ENCODE measurements at places on chromosomes 13 and 19.

DNA sequence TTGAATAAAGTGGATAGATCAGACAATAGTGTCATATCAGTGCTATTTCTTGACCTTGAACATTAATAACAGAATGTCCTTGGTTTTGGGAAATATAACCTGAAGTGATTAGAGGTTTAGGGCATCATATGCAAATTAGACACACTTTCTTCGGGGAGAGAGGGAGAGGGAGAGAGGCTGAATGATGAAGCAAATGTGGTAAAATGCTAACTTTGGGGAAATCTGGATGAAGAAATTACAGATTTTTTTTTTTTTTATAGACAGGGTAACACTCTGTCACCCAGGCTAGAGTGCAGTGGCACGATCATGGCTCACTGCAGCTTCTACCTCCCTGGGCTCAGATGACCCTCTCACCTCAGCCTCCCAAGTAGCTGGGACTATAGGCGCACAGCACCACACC is 3.9 kb upstream of the NCR1 start:
- no peak for DNase-seq

DNA sequence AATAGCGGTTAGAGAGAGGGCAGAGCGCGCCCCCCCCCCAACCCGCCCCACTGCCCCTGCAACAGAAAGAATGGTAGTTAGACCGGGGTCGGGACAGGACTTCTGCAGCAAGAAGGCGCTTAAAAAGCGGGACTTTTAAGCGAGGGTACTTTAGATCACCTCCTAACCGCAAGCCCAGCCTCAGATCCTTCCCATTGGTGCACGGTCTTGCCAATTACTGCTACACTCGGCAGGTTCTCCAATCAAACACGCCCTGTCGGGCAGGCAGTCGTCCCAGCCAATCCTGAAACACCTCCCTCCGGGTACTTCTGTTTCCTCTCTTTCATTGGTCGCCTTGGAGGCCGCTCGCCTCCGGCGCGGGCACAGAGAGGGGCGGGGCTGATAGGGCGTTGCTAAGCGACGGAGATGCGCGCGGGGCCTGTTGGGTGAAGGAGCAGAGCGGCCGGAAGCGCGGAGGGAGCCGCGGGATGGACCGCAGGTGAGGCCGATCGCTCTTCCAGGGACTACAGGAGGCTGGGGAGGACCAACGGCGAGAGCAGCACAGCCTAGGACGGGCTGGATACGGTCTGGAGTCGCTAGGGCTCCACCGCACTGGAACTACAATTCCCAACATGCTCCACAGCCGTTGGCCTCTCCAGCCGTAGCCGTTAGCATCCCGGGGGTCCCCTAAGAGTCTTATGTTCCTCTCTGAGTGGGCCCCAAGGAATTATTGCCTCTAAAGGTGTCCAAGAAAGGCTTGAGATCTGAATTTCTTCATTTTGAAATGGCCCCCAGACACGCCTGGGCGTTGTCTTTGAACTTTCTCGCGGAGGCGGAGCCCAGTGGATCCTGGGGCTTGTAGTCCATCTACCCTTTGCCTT is at the start of gene PROSER3:
Gene PROSER3, plus strand, starts transcription at position 428 of the 860 bp plus-strand sequence. Its CDS starts 40 bp downstream, at position 468.
- DNase-seq = peak; percentile 98

DNA sequence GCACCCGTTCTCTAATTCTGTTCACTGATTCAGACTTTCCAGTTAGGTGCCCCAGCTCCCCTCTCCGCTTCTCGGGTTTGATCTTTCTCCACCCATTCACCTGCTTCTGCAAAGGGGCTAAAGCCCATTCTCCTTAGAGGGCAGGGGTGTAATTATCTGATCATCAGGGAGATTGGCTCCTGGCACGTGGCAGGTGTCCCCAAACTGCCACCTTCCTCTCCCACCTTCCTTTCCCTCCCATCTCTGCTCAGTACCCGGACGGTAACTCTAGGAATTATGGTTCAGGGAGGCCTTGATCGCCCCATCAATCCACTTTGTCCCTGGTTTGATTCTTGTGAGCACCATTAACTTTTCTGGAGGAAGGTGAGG is 212 bp downstream of the FFAR1 start:
- DNase-seq = no peak

- no peak for DNase-seq
Observed at GRCh38 chr13:110300090-110300815, 6.7 kb downstream of the COL4A1 start.

DNA sequence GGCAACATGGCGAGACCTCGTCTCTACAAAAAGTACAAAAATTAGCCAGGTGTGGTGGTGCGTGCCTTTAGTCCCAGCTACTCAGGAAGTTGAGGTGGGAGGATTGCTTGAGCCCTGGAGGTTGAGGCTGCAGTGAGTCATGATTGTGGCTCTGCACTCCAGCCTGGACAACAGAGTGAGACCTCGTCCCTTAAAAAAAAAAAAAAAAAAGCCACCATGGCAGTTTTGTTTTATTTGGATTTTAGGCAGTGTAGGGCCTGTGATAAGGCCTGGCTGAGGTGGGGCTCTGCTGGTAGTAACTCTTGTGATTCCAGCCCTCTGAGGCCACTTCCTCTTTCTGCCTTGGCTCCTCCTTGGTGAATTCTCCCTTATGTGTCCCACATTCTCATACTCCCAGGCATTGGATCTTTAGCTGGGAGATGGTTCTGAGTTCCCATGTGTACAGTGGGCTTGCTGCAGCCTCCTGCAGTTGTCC is 39.2 kb downstream of the GATAD2A start:
- DNase-seq = no peak

DNA sequence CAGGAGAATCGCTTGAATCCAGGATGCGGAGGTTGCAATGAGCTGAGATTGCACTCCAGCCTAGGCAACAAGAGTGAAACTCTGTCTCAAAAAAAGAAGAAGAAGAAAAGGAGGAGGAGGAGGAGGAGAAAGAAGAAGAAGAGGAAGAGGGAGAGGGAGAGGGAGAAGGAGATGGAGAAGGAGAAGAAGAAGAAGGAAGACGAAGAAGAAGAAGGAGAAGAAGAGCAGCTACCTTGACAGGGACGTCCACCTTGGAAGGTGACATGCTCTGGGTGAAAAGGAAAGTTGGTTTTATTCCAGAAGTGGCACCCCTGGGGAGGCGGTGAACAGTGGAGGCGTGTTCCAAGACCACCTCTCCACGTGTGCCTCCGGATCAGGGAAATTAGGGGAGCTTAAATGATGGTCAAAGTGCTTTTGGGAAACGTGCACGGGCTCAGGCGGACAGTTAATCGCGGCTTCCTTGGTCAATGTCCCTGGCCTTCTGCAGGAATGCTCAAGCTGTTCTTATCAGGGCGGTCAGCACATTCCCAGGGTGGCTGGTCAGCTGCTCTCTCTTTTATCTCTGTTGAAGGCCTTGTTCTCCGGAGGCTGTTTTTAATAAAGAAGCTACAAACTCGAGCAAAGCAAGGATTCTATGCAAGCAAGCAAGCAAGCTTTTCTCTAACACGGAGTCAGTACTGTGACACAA is 78.9 kb upstream of the PEG3 start:
- no peak for DNase-seq

GRCh38 chr19:33302175-33302973 is at the start of gene CEBPA:
Gene CEBPA (minus strand): TSS chr19:33302534. CDS start chr19:33302414, 120 bp downstream.
- peak; percentile 20 for DNase-seq

DNA sequence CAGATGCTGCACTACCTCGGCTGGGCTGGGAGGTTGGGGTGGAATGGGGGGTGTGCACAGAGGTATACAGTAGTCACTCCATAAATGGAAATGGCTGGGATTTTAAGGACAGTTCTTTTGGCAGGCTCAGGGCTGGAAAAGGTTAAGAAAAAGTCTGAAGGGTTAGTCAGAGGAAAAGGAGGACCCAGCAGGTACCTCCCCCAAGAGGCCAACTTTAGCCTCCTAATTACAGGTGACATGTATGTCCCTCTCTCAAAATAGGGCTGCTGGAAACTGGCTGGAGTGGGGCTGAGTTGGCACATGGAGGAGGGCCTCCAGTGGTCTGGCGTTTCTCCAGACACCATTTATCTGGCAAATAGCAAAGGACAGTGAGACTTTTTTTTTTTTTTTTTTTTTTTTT is 994 bp downstream of the CCDC194 start:
- DNase-seq = no peak

DNA sequence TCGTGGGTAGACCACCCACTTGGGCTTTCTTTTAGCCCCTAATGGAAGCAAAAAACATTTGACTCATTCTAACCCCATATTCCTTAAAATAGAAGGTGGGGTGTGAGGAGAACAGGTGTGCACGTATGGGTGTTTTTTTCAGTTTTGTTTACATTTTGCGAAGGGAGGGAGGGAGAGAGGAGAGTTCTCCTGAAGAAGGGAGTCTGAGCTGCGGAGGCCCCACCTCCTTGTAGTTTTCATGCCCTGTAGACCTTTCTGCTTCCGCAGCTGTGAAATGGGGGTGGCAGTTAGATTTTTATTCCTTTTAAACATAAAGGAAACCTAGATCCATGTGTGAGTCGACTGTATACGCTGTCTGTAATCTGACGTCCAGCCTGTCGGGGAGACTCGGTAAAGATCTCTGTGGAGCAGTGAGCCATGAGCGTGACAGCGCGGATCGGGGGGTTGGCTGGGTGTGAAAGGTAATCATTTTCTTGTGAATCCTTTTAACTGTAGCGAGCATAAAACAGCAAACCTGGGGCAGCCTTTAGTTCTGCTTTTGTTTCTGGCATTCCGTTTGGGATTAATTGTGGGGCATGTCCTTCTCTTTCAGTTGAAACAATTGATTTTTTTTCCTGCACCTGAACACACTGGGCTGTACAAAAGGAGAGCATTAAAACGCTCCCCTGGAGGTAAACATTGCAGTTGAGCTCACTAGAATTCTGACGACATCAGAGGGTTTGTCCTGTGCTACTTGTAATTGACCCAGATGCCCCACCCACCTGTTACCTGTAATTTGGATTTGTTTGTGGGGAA is 2.3 kb downstream of the UPF1 start:
- DNase-seq = no peak

GRCh38 chr13:36453516-36453915 is 21.2 kb downstream of the CCNA1 start:
- no peak for DNase-seq

DNA sequence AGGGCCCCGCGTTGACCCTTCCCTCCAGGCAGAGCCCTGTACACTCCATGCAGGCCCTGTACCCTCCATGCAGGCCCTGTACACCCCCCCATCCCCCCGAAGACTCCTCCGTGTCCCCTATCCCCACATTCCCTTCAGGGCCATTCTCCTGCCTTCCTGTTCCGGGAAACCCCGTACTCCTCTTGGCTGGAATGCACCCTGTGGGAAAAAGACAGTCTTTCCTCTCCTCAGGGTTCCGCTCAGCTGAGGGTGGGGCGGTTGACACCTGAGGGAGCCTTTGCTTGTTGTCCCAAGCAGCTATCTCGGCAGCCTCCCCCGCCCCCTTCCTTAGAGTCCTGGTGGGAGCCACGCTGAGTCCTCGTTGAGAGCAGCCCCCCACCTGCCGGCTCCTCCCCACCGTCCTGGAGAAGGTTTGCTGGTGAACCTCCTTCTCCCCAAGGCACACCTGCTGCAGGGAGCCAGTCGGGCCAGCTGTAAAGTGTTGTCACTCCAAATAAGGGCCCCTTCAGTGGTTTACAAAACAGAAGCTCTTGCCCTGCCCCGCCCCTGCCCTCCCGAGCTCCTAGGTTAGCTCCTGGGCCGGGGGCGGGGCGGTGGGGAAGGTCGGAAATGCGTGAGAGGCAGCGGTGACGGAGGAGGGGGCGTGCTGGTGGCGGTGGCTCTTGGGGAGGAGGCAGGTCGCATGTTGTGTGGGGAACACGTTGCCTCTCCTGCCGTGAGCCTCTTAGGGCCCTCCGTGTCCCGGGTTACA is 1.5 kb downstream of the GNA11 start:
- DNase-seq = peak; percentile 45

DNA sequence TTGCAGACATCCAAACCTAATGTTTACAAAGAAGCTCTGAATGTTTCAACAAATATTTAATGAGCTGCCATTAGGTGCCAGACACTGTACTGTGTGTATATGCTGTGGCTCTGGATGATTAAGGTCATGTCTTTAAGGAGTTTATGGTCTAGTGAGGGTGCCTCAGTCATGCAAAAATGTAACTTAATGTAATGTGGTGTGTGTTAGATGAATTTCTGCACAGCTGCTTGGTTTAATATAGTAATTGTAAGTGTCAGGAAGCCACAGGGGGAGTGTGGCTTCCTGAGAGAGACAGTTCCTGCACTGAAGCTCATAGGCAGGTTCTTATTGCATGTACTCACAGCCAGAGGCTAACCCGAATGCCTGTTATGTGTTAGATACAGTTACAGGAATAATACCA is 43.3 kb downstream of the SPATA13 start:
- DNase-seq = peak; percentile 22

- DNase-seq = no peak
Observed at GRCh38 chr13:37187621-37188020, 82.2 kb upstream of the CSNK1A1L start.

- DNase-seq = no peak
Observed at GRCh38 chr19:40872209-40872608, 9.8 kb downstream of the CYP2A7 start.

All from CD8-positive, alpha-beta memory T cell (primary cell).